Activated CD4-positive, alpha-beta memory T cell treated with anti-CD3 and anti-CD28 coated beads for 36 hours (primary cell): ENCODE measurements at places on chromosomes 16 and 17. TPM values are rescaled to one million over a fixed set of nuclear protein-coding genes. Genes with fewer than 3 reads are reported as not detected.

- no peak for DNase-seq
Observed at GRCh38 chr16:74296104-74296431, 546 bp upstream of the PSMD7 start.

The ABI3 gene
- total RNA-seq = 19.8 TPM

The ZMYND15 gene
- 0.10 TPM for total RNA-seq

The CLDN7 gene
- total RNA-seq = 1.5 TPM

- no peak for DNase-seq
Observed at GRCh38 chr17:73090396-73091202, 1.9 kb downstream of the SLC39A11 start.

The RSKR gene
- total RNA-seq = 17.5 TPM

GRCh38 chr17:34437188-34437587, 74.2 kb upstream of the CCL1 start:
- no peak for DNase-seq

The KRTAP1-5 gene
- total RNA-seq = not detected

The CRHR1 gene
- not detected for total RNA-seq

DNA sequence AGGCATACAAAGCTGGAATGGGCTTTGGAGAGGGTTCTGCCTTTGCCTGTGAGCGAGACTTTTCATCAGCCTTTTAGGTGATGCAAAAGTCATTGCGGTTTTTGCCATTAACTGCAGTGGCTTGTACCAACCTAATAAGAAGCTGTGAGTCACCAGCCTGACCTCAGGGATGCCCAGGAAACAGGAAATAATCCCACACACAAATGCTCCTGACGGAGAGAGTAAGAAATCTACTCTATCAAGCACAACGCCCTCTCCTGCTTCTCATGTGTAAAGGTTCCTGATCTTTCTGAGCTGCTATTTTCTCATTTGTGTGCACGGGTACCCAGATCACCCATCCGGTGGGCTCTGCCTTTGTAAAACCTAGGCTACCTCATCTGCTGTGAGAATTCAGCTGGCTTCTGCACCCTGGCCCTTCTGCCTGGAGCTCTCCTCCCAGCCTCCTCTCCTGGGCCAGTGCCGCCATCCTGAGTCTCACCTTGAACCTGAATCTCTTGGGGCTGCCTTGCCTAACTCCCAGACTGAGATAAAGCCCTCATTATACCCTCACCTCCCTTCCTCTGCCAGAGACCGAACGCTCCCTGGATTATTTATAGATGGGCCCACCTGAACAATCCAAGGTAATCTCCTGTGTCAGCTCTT, 299.7 kb downstream of the C16orf95 start:
- DNase-seq = no peak

The CD300E gene
- total RNA-seq = not detected

GRCh38 chr16:8585857-8586256, 4.5 kb downstream of the TMEM114 start:
- no peak for DNase-seq

DNA sequence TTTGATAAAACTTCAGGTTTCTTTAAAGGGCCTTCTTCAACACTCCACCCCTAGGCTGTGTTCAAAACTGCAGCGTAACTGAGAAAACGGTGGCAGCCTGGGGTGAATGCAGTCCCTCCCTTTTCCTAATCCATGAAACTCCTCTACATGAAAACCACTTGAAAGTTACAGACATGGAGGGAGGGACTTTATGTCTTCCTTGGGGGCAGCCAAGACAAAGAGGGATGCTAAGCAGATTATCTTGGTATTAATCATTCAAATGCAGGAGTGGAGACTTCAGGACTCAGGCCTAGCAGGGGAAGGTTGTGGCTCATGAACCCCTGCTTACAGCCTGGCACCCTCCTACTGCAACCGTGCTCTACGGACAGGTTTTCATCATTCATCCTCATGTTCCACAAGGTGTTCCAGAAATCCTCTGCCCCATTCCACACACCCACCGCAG, 46.8 kb downstream of the RNF112 start:
- DNase-seq = no peak

GRCh38 chr16:17144431-17144830, 326.3 kb downstream of the XYLT1 start:
- no peak for DNase-seq
